ENCODE measurements at places on chromosomes 11 and 22.

- no peak for DNase-seq
Measured at GRCh38 chr11:92782806-92783205, 186.6 kb upstream of the MTNR1B start.

GRCh38 chr11:90809581-90809980, 586.7 kb upstream of the CHORDC1 start:
- no peak for DNase-seq

GRCh38 chr11:86013713-86014112, 55.2 kb downstream of the PICALM start:
- DNase-seq: no peak

- DNase-seq: no peak
Measured at GRCh38 chr11:115657586-115657985, 153.4 kb upstream of the CADM1 start.

DNA sequence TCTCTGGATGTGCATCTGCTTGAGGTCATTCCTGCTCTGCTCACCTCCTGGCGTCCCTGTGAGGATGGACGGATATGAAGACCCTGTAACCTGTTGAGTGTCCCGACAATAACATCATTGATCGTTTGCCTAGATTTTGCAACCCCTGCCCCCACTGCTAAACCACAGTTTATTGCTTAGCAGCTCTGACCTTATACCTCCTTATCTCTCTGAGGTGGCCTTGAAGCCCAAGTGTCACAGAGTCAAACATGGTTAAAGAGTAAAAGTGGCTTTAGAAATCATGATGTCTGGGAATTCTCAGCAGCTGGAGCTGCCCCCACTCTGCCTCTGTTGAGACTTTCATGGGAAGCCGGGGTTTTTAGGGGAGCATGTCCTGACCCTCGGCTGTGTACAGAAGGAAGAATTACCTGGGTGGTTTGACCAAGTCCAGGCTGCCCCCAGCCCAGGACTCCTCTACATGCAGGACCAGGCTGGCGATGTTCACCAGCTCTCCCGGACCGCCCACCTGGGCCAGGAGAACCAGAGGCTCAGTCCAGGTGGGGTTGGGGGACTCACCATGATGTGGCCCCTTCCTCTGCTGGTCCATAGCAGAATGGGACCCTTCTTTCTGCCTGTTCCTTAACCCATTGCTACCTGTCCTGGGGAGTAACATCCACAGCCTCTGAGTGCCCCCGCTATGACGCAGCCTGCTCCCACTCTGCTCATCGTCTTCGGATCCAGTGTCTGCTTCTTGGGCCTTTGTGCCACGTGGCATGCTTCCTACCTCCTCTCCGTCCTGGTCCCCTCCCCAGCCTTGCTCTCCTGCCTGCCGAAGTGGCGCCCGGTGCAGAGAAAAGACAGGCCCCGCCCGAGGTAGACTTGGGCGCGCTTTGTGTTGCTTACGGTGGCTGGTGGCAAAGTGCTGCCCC, 33.4 kb upstream of the FTH1 start:
- DNase-seq: no peak

DNA sequence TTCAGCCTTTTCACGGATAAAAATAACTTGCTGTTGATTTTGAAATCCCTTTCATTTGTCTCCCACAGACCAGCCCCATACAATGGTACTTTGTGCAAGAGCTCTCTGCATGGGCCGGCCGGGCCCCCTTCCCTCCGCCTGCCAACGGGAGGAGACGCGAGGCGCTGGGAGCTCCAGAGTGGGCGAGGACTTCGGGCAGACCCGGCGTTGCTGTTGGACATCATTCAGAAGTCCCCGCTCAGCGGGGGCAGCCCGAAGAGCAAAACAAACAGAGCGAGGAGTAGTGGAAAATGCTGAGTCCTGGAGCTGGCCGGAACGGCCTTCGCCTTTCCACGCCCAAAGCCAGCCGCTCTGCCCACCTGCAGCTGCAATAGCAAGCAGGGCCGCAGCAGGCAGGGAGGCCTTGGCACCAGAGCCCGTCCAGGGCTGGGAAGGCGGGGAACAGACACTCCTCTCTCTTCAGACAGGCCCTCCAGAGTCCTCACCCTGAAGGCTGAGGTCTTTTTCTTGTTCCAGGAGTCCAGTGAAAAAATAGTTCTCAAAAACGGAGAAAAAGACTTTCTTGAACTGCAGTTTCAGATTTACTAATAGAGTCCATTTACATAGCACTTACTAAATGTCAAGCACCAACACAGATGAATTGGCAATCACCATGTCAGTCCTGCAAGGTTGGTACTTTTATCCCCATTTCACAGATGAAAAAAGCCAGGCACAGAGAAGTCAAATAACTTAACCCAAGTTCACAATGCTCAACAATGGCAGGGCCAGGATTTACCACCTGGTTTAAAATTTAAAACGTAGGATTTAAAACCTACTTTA, 135.5 kb downstream of the ETS1 start:
- DNase-seq: no peak

GRCh38 chr11:36741515-36741914, 143.5 kb upstream of the RAG2 start:
- DNase-seq: no peak

GRCh38 chr11:100578831-100579311, 108.2 kb upstream of the ARHGAP42 start:
- no peak for DNase-seq

- no peak for DNase-seq
Measured at GRCh38 chr11:130473056-130473794, 24.8 kb downstream of the ADAMTS15 start.

DNA sequence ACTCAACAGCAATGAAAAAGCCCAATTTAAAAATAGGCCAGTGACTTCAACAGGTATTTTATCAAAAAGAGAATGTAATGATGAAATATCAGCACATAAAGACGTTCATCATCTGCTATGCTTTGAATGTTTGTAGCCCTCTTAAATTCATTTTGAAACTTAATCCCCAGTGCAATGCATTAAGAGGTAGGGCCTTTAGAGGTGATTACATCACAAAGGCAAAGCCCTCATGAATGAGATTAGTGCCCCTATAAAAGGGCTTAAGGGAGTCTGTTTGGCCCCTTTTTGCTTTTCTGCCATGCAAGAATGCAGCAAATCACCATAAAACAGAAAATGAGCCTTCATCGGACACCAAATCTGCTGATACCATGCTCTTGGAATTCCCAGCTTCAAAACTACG, 637.0 kb downstream of the DLG2 start:
- no peak for DNase-seq

- DNase-seq: no peak
Measured at GRCh38 chr11:68828155-68828931, 13.4 kb downstream of the CPT1A start.

- no peak for DNase-seq
Measured at GRCh38 chr11:108571001-108571400, 22.6 kb downstream of the EXPH5 start.

DNA sequence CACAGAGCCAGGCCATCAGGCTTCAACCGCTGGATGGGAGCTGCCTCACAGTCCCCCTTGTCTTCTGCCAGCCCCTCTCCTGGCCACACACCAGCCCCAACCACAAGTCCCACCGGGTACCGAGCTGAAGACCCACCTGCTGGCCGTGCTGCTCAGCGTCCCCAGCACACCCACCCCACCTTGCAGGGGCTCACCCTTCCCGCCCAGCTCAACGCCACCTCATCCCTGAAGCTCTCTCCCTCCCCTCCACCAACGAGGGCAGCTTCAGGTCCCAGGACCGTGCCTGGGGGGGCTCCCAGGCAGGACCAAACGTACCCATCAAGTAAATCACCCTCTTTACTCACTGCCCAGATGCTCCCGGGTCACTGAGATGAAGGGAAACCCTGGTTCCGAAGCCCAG, 141.0 kb downstream of the CRYBB2 start:
- no peak for DNase-seq

GRCh38 chr11:78417175-78417887, at the start of gene GAB2:
Gene GAB2, minus strand, starts transcription at chr11:78417820. Its CDS starts 100 bp downstream, at chr11:78417720.
- peak; percentile 91 for DNase-seq

DNA sequence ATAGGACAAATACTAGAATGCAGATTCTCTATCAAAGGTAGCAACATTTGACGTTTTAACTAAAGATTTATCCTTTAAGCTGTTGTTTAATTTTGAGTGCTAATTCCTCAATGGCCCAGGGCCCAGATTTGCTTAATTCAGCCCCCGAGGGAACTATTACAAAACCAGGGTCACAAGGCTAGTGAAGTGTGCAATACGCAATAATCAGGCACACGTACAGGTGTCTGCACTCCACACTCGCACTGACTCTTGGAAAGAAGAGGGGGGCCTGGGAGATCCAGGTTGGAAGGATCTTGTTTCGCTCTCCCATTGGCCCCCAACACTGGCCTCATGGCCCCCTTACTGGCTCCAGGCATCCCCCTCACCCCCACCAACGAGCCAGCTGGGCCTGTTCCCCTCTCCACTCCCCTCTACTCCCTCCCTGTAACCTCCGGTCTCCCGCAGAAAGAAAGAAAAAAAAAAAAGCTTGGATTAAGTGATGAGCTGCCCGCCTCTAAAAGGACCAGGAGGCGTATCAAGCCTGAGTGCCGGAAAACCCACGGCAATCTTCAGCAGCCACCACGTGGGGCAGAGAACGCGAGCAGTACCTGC, 2.2 kb upstream of the KIRREL3 start:
- no peak for DNase-seq

DNA sequence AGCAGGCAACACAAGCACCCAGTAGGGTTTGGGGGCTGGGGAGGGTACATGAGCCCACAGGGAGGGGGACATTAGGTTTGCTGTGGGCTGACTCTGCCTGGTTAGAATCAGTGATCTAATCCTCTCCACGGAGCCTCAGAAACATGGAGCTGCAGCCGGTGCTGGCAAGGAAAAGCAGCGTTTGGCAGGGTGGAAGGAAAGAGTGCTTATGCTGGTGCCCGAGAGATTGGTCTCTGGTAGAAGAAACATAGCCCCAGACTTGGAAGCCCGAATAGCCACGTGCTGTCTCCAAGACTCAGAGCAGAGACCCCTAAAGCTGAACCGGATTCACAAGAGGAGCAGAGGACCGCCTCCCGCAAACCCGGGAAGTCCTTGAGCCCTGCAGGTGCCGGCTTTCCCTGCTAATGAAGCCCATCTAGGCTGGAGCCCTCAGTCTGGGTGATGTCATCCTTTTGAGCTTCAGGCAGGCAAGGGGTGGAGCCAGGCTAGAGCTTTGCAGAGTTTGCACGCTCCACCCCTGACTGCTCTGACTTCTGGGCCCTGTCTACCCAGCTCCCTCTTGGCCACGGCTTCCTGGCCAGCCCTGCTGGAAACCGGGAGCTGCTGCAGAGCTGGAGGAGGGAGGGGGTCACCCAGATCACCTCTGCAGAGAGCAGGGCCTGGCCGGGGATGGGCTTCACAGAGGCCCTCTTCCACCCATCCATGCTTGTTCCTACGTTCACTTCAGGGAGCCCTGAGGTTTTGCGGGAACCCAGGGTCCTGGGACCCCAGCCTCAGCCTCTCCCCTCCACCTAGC, 35.0 kb upstream of the JAM3 start:
- peak; percentile 96 for DNase-seq
